ENCODE measurements at places on chromosomes 1 and 21.

DNA sequence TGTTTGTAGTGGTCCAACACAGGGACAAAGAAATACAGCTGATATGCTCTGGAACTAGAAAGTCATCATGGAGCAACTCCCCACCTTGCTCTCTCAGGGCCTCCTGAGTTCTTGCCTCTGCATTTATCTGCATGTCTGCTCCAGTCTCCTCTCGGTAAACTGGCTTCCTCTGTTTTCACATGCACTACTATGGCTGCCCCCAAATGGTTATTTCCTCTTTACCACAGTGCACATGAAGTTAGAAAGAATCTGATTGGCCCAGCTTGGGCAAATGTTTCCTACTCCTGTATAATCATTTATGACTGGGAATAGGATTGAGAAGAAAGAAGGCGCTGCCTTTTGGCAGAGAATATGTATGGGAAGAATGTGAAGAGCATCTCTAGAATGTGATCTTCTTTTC, 16.5 kb upstream of the PSMB2 start:
- DNase-seq, result no peak

GRCh38 chr21:31668651-31669491, 9.4 kb downstream of the SOD1 start:
- DNase-seq, result no peak

- DNase-seq, result peak; percentile 56
Measured at GRCh38 chr1:41919764-41920397, 1.2 kb upstream of the HIVEP3 start.

- DNase-seq, result no peak
Measured at GRCh38 chr1:183287191-183287675, 101.2 kb downstream of the LAMC2 start.

GRCh38 chr1:228348708-228349467, 57.7 kb downstream of the TRIM11 start:
- no peak for DNase-seq

DNA sequence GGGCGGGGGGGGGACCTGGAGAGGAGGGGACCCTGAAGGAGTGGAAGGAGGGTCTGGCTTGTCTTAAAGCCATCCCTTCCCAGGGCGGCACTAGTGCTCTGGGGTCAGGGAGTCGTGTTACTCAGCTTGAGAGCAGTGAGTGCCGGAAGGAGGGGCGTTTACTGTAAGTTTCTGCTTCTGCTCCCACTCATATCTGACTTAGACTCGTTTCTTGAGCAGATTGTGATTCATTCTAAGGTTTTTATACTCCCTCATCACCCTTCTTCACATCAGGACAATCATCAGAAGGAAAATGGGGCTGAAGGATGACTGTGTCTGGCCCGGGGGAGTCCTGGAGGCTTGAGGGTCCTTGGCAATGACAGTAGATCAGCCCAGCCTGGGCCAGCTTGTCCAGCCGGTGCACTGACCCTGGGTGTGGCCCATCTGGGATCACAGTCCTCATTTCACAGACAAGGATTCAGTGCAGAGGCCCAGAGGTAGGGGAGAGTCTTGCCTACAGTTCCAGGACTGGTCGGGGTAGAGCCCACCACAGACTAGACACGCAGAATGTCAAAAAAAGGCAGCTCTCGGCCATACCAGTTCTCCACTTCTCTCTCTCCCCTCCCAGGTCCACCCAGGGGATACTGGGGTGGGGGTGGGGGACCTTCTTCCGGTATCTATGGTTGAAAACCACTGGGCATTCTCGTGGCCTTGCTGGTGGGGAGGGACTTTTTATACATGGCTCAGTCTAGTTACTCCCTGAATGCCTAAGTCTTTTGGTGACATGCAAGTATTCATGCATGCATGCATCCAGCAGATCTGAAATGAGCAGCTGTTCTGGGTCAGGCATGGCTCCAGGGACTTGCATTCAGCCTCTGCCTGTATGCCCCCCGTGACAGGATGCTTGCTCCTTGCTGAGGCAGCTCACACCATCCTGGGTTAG, 5.1 kb downstream of the TNFRSF8 start:
- no peak for DNase-seq

- DNase-seq, result no peak
Measured at GRCh38 chr1:1401457-1402010, 2.4 kb upstream of the CCNL2 start.

GRCh38 chr1:32900956-32901822, at the start of gene TMEM54:
Gene TMEM54, minus strand, starts transcription at chr1:32901389. Its CDS starts 151 bp downstream, at chr1:32901238.
- no peak for DNase-seq

All from CD4-positive, alpha-beta T cell (primary cell).